DMS153 (cell line): ENCODE measurements at places on chromosomes 7 and 10.

GRCh38 chr7:30453921-30454320 lies 24.7 kb downstream of the NOD1 start:
- no peak for DNase-seq

- no peak for DNase-seq
Observed at GRCh38 chr10:58322072-58322834, 12.6 kb upstream of the UBE2D1 start.

- DNase-seq: no peak
Observed at GRCh38 chr7:35648367-35648766, 46.6 kb downstream of the HERPUD2 start.

GRCh38 chr10:43806831-43807640 lies 158.4 kb upstream of the ZNF32 start:
- no peak for DNase-seq

DNA sequence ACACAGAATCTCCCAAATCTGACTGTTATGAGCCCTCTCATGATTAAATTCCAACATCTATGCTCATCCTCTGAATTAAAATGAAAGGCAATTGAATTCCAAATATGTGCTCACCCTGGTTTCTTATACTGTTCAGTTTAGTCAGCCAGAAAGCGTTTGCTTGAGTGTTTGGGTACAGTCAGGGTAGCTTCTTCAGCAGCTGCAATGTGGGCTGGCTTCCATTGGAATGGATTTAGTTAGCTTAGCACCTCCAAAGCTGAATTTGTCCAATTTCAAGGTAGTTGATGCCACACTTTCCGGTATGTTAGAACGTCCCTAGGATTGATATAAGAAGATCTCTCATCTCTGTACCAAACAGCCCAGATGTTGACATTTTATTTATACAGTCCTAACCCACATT lies 9.3 kb downstream of the KLHL7 start:
- no peak for DNase-seq

DNA sequence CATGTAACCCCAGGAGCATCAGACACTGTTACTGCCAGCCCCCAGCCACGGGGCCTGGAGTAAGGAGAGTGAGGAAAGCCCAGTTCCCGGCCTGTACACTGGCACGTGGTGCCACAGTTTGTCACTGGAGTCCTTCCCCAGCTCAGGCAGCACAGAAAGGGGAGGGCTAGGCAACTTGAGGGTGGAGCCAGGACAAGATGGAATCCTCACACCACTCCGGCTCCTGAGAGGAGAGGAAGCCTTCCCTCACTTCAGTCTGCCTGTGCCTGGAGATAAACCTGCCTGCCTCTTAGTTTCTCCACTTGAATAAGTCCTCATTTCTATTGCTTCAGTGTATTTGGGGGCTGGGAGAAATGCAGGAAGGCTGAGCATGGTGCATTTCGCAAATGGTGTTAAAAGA lies 176.0 kb downstream of the KIAA1217 start:
- no peak for DNase-seq

DNA sequence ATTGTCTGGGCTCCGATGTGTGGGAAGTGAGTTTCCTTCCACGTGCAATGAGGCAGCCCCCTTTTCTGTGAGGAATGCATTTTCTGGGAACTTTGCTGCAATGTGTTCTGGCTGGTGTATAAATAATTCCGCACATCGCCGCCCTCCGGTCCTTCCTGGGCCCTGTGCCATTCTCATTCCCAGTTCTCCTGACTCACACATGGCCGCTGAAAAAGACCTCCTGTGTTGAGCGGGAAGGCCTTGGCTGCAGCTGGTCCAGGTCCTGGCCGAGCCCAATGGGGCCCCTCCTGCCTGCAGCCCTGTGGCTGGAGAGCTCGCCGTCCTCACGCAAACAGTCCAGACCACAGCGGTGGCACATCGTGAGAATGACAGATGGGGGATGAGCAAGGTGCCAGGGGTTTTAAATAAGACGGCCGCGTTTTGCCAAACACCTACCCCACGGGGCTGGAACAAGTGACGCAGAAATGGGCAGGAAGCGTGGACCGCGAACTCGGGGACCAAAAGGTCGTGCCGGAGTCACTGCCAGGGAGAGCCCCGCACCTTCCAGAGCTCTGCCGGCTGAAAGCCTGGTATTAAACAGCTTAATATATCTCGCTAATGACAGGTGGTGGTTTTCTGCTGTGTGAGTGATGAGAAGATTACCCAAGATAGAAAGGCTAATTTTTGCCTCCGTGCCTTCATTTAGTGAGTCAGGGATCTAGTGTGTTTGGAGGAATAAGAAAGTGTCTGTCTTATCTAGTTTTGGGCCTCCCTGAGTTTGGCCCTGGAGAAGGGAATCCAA lies 37.0 kb downstream of the FAM20C start:
- no peak for DNase-seq

DNA sequence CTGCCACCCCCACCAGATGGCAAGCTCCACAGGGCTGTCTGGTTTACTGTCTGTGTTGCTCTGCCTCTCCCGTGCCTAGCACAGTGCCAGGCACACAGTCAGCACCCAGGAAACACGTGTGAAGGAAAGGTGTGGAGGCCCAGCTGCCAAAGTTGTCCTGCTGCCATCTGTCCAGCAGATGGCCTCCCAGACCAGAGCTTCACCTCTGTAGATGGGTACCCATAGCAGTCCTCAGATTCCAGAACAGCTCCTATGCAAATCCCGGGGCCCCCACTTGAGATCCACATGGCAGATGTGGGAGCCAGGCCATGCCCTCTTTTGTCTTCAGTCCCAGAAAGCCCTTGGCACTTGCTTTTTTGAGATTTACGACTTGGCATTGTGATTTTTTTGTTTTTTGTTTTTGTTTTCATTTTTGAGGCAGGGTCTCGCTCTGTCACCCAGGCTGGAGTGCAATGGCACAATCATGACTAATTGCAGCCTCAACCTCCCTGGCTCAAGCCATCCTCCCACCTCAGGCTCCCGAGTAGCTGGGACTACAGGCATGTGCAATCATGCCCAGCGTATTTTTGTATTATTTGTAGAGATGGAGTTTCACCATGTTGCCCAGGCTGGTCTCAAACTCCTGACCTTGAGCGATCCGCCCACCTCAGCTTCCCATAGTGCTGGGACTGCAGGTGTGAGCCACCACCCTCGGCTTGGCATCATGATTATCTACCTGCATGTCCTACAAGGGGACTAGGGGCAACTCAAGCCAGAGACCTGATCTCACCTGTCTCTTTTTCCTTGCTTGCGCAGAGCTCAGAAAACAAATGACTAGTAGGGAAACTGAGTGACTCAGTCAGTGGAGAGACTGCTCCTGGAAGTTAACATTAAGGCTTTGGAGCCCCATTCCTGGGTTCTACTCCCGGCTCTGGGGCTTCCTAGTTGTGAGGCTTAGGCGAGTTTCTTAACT lies 16.9 kb upstream of the PALD1 start:
- DNase-seq: peak; percentile 21

- DNase-seq: no peak
Observed at GRCh38 chr10:76882245-76882644, 755.4 kb downstream of the KCNMA1 start.
